Stimulated activated CD4-positive, alpha-beta T cell treated with anti-CD3 and anti-CD28 coated beads, TNF-alpha, amount 100 ng/mL, for 1 hour (primary cell): ENCODE measurements at places on chromosomes 5 and 9.

DNA sequence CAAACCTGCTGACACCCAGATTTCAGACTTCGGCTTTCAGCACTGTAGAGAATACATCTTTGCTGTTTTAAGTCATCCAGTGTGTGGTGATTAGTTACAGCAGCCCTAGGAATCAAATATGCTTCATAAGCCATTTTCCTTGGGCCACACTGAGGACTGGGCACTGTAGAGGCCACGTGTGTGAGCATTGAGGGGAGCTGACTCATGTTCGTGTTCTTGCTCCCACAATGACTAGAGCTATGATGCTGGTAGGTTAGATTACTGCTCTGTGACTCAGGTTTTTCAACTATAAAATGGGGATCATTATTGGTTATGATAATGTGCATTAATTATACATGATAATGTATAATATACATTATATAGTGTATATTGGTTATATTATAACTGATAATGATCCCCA, 96.5 kb upstream of the PALM2AKAP2 start:
- DNase-seq, result no peak

- no peak for DNase-seq
These were observed 4.6 kb downstream of the NRG2 start for GRCh38 chr5:140038373-140038957.

DNA sequence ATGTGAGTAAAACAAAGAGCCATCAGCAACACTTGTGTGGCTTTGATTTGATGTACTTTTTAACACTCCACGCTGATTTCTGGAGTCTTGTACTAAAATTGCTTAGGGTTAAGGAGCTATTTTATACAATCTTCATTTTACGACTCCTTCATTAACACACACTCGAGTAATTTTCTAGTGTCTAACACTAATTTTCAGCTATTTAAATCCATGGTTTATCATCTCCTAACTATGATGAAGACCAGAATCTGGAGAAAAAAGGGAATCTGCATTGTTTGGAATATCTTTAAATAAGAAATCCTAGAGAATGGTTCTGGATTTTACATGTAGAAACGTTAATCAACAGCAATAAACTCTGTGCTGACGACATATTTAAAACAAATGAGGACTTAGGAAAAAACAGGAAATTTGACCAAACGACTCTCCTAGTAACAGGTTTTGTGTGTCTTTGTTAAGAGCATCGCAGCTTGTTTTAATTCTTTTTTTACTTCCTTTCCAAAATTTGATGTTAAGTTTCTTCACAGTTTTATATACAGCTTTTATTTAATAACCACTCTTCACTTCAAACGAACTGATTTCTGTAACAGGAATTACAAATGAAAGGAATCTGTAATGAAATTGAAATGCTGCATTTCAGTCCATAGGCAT, 138.5 kb downstream of the AOPEP start:
- no peak for DNase-seq

DNA sequence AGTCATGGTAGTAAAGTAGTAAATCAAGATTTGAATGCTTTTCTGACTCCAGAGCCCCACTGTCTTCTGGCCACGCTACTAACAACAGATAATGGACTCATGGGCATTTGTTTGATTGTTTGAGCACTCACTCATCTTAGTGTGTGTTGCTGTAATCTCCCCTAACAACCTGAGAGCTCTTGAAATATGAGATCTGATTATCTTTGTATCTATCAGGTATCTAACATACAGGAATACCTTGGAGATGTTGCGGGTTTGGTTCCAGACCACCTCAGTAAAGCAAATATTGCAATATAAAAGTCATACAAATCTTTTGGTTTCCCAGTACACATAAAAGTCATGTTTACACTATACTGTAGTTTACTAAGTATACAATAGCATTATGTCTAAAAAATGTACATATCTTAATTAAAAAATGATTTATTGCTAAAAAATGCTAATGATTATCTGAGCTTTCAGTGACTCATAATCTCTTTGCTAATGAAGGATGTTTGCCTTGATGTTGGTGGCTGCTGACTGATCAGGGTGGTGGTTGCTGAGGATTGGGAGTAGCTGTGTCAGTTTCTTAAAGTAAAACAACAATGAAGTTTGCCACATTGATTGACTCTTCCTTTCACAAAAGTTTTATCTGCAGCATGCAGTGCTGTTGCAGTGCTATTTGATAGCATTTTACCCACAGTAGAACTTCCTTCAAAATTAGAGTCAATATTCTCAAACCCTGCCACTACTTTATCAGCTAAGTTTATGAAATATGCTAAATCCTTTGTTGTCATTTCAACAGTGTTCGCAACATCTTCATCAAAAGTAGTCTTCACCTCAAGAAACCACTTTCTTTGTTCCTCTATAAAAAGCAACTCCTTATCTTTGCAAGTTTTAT, 92.2 kb downstream of the ZNF462 start:
- no peak for DNase-seq

- no peak for DNase-seq
These were observed 15.3 kb downstream of the GCNT4 start for GRCh38 chr5:75037106-75037505.

- DNase-seq, result no peak
These were observed 14.0 kb upstream of the PDLIM4 start for GRCh38 chr5:132243366-132243977.

- no peak for DNase-seq
These were observed 21.2 kb downstream of the GADD45G start for GRCh38 chr9:89625721-89626687.

DNA sequence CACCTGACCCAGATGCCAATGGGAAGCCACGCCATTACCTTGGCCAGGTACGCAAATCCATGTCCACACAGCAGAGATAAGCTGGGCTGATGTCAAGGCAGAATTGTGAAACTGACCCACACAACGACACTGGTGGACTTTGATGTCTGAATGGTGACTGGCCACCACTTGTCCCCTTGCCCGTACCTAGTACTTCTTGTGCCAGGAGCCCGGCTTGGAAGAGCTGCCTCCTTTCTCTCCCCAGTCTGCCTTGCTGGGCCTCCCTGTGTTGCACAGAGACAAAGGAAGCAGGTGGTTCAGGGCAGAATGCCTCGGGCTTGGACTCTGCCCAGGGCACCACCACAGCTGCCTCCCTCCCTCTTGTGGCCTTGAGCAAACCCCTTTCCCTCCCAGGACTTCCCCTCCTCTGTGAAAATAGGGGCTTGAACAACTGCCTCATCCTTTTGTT, 23.3 kb downstream of the PTGES2 start:
- no peak for DNase-seq

DNA sequence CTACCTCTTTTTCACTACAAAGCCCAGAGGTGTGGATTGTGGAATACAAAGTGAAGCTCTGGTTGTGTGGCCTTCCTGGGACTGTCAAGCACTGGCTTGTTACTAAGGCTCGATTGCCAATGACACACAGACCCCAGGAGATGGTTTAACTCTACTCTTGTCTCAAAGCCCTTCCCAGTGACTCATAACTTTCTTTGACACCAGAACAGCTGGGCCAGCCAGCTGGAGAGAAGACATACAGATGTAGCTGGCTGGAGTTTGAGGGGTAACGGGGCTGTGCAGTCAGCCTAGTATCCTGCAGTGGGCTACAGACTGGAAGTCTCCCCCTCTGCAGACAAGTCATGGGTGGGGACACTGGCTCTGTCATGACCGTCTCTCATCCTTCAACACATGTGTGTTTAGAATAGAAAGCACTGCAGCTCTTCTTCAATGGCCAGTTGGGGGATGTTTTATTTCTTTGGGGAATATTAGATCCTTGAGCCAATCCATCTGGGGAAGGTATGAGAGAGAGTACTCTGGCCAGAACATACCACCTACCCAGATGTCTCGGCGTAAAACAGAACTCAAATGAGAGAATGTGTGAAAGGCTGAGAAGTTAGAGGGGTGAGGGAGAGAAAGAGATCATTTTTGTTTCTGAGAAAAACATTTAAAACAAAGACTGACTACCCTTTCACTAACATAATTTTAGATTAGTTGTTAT, 53.3 kb downstream of the SEMA6A start:
- no peak for DNase-seq

DNA sequence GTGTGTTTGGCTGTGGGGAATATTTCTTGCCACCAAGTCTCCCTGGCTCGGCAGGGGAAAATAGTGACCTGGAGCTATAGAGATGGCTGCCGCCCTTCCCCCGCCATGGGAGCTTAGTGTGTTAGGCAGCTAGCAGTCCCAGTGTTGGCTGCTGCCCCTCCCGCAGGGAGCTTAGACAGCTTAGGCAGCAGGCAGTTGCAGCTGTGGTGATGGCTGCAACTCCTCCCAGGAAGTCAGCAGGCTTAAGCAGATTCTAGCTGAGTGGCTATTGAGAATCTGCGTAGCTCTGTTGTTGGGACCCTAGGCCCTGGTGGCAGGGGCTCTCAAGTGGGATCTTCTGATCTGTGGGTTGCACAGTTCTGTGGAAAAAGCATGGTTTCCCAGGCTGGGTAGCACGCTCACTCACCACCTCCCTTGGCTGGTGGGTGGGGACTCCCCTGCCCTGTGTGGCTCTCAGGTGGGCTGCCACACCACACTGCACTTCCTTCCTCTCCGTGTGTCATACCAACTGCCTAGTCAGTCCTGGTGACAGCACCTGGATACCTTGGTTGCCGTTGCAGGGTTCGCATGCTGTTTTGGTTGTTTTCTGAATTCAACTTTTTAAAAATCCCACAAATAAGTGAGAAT, 9.3 kb downstream of the OR1N2 start:
- no peak for DNase-seq

DNA sequence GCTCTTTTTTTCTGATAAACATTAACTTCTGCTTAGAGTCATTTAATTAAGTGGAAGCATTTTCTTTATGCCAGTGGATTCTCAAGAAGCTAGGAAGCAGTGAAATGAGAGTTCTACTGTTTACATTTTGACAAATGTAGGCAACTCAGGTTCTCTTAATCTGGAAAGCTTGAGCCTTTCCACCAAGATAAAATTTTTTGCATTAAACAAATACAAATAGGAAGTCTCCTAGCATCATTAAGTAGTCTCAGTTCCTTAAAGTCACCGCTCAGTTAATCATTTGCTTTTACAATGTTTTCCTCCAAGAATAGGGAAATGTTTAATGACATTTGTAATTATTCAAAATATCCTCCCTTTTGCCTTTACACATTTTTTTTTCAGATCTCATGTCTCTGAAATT, 290.4 kb upstream of the PDE4D start:
- no peak for DNase-seq

DNA sequence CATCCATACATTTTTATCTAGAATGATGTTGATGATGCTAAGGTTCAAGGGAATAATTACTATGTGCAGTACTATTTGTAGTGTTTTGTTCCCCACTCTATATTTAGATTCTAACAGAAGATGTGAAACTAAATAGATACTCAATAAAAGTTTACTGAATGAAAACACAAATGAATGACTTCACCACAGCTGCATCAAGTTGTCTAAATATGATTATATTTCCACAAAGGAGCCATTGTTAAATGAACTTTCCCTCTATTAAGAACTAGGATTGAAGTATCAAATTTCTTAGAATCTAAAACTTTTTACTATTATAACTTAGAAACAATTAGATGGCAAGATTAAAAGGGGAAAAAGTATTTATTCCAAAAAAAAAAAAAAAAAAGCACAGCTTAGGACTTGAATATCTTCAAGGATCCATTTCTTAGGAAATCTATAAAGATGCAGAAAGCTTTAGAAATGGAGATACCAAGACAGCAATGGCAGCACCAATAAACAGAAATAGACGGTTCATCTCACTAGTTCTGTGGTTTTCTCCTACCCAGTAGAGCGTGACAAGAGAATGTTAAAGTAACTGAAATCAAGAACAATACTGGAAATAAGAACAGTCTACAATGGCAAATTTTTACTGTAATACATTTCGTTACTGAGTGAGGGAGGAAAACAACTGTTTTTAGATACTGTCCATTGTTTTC, 347.6 kb downstream of the EBF1 start:
- no peak for DNase-seq
